ENCODE measurements at places on chromosomes 5 and 9.

DNA sequence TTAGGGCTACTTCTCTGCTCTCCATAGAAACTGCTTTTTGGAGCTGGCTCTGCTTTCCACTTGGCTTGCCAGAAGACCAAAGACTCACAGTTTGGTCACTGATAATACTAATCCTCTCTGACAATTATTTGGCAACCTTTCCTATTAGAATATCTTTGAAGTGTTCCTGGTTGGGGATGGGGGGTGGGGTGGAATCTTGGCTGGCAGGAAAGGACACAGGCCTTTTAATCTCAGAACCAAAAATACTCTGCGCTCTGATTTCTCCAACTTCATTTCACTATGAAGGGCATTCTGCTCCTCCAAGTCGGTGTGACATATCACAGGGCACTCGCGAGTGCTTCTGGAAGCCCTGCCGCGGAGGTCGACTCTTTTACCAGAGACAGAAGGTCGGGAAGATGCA lies 1329.0 kb upstream of the WWC1 start:
- no peak for DNase-seq

GRCh38 chr5:96064877-96065276 lies 103.2 kb upstream of the ELL2 start:
- no peak for DNase-seq

DNA sequence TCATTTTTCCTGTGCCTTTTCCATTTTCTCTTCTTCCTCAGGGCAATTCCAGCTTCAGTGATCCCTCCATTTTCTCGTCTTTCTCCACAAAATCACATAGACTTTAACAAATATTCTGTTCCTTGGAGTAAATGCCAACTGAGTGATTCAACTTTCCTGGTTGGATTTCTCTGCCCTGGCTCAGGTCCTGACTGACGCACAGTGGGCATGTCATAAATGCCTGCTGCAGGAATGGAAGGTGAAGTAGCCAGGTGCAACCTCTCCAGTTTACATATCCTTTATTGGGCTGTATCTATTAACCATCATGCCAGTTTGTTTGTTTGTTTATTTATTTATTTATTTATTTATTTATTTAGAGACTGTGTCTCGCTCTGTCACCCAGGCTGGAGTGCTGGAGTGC lies 95.1 kb downstream of the MEF2C start:
- DNase-seq = no peak

GRCh38 chr9:13729955-13730354 lies 450.5 kb upstream of the MPDZ start:
- no peak for DNase-seq

DNA sequence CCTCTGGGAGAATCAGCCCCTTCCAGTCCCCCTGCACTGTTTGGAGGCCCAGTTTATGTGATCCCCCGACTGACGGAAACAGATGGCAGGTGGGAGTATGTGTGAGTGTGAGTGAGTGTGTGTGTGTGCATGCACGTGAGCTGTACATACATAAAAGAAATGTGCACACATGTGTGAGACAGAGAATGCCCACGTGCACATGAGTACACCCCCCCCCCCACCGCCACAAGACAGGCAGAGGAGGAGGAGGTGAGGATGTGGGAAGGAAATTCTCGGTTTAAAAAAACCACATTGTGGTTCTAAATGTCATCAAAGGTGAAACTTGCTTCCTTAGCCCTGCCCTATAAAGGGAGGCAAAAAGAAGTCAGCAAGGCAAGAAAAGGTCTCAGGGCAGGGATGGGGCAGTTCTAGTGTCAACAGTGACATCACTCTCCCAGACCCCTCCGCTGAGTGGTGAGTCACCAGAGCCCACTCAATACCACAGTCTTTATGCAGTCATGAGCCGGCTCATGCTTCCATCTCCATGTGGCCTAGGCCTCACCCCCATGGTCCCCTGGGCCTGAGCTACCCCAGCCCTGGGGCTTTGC lies 79.2 kb upstream of the HSPA9 start:
- no peak for DNase-seq

DNA sequence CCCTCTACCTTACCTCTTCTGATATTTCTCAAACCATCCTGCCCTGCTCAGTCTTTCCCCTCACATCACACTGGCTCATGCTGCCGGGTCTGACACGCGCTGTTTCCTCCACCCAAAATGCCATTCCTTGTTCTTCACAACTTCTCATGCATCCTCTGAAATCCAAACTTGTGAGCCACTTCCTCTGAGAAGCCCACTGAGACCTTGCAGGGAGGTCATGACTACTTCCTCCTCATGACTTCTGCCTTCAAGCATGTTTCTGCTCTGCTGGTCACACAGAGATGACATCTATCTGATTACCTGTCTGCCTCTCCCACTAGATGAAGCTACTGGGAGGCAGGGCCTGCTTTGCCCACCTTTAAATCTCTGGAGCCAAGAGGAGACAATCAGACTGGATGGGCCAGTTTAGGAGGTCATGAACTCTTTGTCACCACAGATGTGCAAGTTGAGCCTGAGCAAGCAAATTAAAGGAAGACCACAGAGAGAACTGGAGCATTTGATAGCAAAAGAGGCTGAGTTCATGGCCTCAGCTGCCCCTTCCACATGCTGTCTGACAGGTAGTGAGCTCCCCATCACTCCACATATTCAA lies 119.8 kb upstream of the TBC1D2 start:
- no peak for DNase-seq

GRCh38 chr5:87081016-87081415 lies 186.7 kb upstream of the RASA1 start:
- DNase-seq = no peak

DNA sequence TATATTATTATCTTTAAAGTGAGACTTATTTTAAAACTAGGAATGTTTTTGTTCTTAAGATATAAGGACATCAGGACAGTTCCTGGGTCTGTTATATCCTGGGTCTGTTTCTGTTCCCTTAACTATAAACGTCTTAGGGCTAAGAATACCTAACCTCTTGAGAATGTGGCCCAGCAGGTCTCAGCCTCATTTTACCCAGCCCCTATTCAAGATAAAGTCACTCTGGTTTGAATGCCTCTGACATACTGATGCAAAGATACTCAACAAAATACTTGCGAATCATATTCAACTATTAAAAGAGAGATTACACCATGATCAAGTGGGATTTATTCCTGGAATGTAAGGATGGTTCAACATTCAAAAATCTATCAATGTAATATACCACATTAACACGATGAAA lies 51.0 kb downstream of the STK10 start:
- DNase-seq = no peak

- no peak for DNase-seq
Measured at GRCh38 chr9:4743131-4743875, 2.3 kb upstream of the AK3 start.

GRCh38 chr9:15231788-15232635 lies 75.0 kb downstream of the TTC39B start:
- DNase-seq = peak; percentile 29

GRCh38 chr9:76302947-76303550 lies 91.2 kb downstream of the RFK start:
- peak; percentile 29 for DNase-seq

DNA sequence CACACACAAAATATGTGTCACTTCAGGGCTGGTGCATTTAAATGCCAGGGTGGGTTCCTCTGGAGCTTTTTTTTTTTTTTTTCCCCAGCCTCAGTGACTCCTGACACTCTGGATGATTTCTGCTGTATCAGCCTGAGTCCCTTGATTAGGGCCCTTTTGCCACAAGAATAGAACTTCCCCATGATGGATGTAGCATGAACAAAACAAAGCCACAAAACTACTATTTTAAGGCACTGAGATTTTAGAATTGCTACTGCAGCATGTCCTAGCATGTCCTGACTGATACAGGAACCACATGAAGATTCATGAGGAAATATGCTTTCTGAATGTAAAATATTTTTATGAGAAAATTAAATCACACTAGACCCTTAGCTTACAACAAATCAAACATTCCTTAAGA lies 13.9 kb upstream of the ADGRD2 start:
- no peak for DNase-seq

DNA sequence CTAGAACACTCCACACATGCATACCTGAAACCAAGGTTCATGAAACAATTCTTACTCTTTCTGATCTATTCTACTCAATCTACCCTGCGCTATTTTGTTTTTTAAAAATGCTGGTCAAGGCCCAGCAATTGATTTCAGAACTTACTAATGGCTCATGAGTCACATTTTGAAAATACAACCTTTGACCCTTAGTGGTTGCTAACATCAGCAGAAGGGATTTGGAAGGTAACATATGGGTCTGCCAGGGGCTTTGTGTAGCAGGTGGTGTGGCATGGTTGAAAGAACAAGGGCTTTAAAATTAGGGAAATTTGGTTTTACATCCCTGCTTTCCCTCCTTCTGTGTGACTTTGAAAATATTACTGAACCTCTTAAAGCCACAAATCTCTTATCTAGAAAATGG lies 101.4 kb downstream of the ATG10 start:
- no peak for DNase-seq

- no peak for DNase-seq
Measured at GRCh38 chr9:114000671-114001409, 77.3 kb downstream of the AMBP start.

DNA sequence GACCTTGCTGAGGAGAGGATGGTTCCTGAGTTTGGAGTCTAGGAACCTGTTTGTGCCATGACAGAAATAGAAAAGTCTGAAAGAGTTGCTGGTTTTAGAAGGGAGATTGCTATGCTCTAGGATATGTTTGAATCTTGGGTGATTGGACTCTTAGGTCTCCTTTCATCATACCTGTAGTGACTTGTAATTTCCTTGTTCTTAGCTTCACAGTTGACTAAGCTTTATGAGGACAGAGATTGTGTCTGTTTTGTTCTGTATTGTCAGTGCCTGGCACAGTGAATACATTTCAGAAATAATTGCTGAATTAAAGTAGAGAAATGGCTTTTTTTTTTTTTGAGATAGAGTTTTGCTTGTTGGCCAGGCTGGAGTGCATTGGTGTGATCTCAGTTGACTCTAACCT lies 31.5 kb downstream of the GAPVD1 start:
- no peak for DNase-seq

DNA sequence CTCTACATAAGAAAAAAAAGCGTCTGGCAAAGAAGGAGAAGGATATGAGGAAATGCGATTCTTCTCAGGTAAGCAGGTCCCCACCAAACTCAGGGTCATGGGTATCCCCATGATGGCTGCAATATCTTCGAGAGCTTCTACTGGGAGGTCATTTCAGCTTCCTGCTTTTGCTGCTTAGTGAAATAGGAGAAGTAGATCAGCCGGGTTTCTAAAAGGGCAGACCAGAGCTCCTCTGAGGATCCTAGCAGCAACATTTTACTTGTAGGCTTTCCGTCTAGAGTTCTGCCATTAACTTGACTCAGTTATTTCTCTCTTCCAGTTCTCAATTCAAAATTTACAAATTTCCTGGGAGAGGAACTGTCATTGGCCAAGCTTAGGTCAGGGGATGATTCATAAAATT lies 134.7 kb downstream of the DPYSL3 start:
- DNase-seq = no peak

DNA sequence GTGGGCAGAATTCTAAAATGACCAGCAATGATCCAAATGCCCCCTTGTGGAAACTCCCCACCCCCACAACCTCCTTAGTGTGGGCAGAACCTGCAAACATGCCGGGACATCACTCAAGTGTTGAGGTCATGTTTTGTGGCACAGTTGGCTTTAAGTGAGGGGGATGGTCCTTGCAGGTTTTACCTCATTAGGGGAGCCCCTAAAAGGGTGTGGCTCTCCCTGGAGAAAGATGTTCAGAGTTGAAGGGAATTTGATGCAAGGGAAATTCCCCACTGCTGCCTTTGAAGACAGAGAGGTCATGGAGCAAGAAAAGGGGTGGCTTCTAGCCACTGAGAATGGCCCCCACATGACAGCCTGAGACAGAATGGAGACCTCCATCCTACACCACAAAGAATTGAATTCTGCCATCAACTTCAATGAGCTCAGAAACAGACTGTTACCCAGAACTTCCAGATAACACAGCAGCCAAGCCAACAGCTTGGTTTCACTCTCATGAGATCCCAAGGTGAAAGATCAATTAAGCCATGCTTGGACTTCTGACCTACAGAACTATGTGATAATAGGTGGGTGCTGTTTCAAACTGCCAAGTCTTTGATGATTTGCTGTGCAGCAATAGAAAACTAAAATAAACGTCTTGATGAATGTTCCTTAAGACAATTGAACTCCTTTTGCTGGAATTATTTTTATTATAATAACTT lies 103.4 kb downstream of the MED10 start:
- DNase-seq = no peak

DNA sequence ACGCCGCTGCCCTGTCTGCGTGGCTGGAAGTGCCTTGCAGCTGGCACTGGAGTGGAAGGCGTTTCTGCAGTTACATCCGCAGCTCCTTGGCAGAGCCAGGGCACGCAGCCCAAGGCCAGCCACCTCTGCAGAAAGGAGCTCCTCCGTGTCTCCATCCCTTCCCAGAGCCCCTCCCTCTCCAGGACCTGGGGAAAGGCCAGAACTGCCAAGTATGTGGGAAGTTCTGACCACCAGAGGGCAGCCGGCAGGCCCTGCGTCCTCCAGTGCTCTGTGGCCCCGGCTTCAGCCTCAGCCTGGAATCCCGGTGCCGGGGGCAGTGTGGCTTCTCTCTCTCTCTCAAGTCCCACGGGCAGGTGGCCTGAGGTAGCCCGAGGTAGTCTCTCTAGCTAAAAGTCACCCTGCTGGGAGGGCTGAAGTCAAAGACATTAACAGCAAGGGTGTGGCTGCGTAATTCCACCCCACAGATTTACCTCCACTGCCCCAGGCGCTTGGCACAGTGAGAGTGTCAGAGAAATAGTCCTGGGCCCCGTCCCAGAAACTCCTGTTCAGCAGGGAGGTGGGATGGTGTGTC lies 101.7 kb upstream of the FCN2 start:
- DNase-seq = peak; percentile 33

- no peak for DNase-seq
Measured at GRCh38 chr5:150068961-150069645, 17.3 kb downstream of the CSF1R start.

GRCh38 chr5:27472000-27472763 lies 433.8 kb upstream of the CDH9 start:
- DNase-seq = no peak

GRCh38 chr5:62001640-62002039 lies 304.4 kb upstream of the KIF2A start:
- DNase-seq = no peak

DNA sequence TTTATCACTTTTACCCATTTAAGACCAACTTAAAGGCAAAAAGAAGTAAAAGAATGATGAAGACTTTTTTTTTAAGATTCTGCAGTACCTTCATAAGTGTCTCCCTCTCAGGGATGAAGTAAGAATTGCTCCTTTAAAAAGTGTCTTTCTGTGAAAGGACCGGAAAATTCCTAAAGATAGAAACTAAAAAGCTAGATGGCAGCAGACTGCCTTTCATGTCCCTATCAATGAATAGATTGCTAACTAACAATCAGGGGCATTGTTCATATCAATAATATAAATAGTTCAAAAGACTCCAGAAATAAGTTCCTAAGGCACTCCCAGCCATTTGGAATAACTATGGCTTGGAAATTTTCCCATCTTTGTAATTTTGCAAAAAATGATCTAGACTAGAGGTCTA lies 558.0 kb downstream of the PDE4D start:
- no peak for DNase-seq

- DNase-seq = no peak
Measured at GRCh38 chr9:125850106-125850632, 103.0 kb downstream of the PBX3 start.

- DNase-seq = no peak
Measured at GRCh38 chr5:139374909-139375308, 8.2 kb downstream of the SLC23A1 start.

GRCh38 chr9:95552814-95553546 lies 36.2 kb upstream of the PTCH1 start:
- no peak for DNase-seq

- peak; percentile 60 for DNase-seq
Measured at GRCh38 chr5:142611154-142611553, 74.7 kb downstream of the FGF1 start.

- DNase-seq = no peak
Measured at GRCh38 chr5:171747061-171747859, 38.4 kb upstream of the SMIM23 start.
